Immature natural killer cell (primary cell): ENCODE measurements at places on chromosomes 16 and 17. TPM values are rescaled to one million over a fixed set of nuclear protein-coding genes. Genes with fewer than 3 reads are reported as not detected.

GRCh38 chr17:48051283-48051682 is 3.1 kb downstream of the NFE2L1 start:
- peaks cover 15% of the 10 kb centered on the region for H3K27me3 ChIP-seq
- H3K4me1 ChIP-seq, result peaks cover 68% of the 10 kb centered on the region
- DNase-seq, result no peak
- no peak overlapping the region for H3K27ac ChIP-seq

- no peaks in the 10 kb centered on the region for H3K27me3 ChIP-seq
- H3K27ac ChIP-seq, result no peak overlapping the region
- H3K36me3 ChIP-seq, result peaks cover 4% of the 10 kb centered on the region
- no peak for DNase-seq
- peaks cover 16% of the 10 kb centered on the region for H3K4me1 ChIP-seq
Measured at GRCh38 chr16:11099672-11100205, 155.4 kb downstream of the CLEC16A start.

The SLC16A13 gene
- 2.1 TPM for polyA plus RNA-seq

The NPW gene
- not detected for polyA plus RNA-seq

The SPATA22 gene
- polyA plus RNA-seq, result not detected

GRCh38 chr17:57068222-57068658 is 16.8 kb upstream of the AKAP1 start:
- no peak overlapping the region for H3K27ac ChIP-seq
- no peaks in the 10 kb centered on the region for H3K36me3 ChIP-seq
- DNase-seq, result no peak
- H3K4me3 ChIP-seq, result no peak overlapping the region

GRCh38 chr17:41360296-41360995 is 9.2 kb downstream of the KRT33B start:
- no peak overlapping the region for H3K4me3 ChIP-seq
- no peaks in the 10 kb centered on the region for H3K36me3 ChIP-seq
- no peak for DNase-seq
- no peaks in the 10 kb centered on the region for H3K4me1 ChIP-seq

The METTL2A gene
- 14.8 TPM for polyA plus RNA-seq

DNA sequence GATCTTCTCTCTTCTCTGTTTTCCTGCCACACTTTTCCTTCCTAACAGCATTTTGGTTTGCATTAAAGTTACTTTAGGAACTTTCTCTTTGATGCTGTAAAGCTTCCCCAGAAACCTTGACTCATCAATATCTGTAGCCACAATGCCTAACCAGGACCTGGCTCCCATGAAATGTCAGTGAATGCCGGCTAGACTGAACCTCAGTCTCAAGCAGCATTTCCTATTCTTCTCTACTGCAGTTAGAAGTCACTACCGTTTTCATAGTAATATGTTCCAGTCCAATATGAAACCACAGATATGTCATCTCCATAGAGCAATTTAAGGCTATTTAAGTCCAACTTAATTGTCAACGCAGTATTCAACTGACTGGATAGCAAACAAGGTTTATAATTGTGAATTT is 28.9 kb downstream of the ITFG1 start:
- H3K4me1 ChIP-seq, result peaks cover 14% of the 10 kb centered on the region
- DNase-seq, result no peak
- no peaks in the 10 kb centered on the region for H3K27me3 ChIP-seq
- no peak overlapping the region for H3K27ac ChIP-seq
- H3K36me3 ChIP-seq, result peaks cover 13% of the 10 kb centered on the region
